ENCODE measurements at places on chromosomes 6 and 20. TPM values are rescaled to one million over a fixed set of nuclear protein-coding genes. Genes with fewer than 3 reads are reported as not detected.

Gene ENPP3
- 1.7 TPM for total RNA-seq

DNA sequence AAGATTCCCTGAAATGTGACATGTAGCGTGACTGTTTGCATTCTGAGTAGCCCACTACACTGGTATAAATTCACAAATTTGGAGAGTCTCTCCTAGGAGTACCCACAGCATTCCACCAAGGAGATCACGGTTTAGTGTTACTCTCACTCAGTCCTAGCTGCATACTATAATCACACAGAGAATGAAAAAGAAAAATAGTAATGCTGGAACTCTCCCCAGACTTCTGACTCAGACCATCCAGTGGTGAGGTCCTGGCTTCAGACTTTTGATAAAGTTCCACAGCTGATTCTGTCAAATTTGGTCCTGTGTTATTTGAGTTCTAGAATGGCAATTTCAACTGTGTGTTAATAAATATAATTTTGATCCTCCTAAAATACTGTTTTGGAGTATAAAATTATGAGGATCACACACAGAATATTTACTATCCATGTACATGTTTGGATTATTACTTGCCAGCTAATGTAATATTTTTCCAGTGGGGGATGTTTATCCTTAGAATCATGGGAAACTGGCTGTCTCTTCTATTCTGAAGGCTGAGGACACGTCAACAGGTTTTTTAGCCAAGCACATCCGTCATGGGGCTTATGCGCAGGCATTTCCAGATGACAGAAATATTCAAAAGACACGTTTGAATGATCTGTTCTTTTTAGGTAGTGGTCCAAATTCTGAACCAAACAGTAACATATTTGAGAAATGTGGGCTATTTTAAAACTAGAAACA is 5.1 kb upstream of the KIAA0408 start:
- H3K27me3 ChIP-seq = no peaks in the 10 kb centered on the region
- H3K4me1 ChIP-seq = peaks cover 11% of the 10 kb centered on the region
- no peaks in the 10 kb centered on the region for H3K36me3 ChIP-seq
- peak overlapping the region; percentile 78 for H3K27ac ChIP-seq

DNA sequence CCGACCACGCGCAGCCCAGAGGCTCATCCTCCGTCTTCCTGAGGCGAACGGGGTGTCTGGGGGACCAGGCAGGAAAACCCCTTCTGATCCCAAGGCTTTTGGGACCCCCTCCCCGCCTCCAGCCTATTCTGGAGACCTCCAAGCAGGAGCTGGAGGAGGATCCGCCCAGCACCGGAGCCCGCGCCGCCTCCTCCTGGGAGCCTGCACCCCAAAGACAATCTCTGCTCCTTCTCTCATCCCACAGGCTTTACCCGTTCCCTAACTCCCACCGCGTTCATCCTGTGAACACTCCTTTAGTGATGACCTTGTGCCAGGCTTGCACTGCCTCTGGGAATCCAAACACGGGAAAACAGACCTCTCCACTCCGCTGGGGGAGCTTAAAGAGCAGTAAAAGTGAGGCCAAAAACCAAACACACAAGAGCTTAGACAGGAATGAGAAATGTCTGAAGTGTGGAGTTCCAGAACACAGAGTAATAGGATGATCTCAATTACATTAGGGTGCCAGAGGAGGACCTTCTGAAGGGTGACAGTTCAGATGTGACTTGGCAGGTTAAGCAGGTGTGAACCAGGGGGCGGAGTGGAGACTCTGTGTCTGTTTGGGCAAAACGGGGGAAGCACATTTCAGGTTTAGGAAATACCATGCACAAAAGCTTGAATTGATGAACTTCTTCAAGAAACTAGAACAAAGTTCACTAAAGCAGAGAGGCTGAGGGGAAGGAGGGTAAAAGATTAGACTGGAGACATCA is 7.6 kb downstream of the HLA-DRB5 start:
- H3K27me3 ChIP-seq = no peaks in the 10 kb centered on the region
- no peaks in the 10 kb centered on the region for H3K4me1 ChIP-seq
- no peak for DNase-seq
- H3K27ac ChIP-seq = no peak overlapping the region

Gene ZC2HC1B
- not detected for total RNA-seq

GRCh38 chr6:81475646-81476045 is 276.8 kb downstream of the TENT5A start:
- H3K4me3 ChIP-seq = no peak overlapping the region
- no peaks in the 10 kb centered on the region for H3K36me3 ChIP-seq
- no peak overlapping the region for H3K27ac ChIP-seq
- no peak for DNase-seq
- H3K4me1 ChIP-seq = no peaks in the 10 kb centered on the region

DNA sequence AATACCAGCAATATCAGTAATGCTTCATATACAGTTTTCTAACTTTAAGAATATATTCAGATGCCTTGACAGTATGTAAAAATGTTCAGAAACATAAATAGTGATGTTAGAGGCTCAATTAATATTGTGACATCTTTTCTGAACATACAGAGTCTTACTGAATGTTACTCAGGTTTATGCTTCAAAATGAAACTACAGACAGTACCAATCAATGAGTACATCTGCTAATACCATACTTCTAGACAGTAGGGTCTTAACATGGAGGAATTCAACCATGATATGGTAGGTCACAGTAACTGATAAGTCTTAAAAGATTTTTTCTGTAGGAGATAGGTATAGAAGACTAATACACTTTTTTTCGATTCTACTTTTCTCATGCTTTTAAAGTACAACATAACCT is 8.3 kb downstream of the GCLC start:
- H3K36me3 ChIP-seq = no peaks in the 10 kb centered on the region
- no peak overlapping the region for H3K4me3 ChIP-seq
- H3K27ac ChIP-seq = no peak overlapping the region
- H3K27me3 ChIP-seq = no peaks in the 10 kb centered on the region

Gene SMLR1
- total RNA-seq = not detected

GRCh38 chr20:63846128-63846771 is 15.0 kb upstream of the ABHD16B start:
- H3K4me1 ChIP-seq = peaks cover 50% of the 10 kb centered on the region
- H3K27ac ChIP-seq = peak overlapping the region; percentile 75
- no peaks in the 10 kb centered on the region for H3K36me3 ChIP-seq
- no peak for DNase-seq
- H3K4me3 ChIP-seq = peak overlapping the region; percentile 10

GRCh38 chr6:167130712-167131684 is 8.1 kb downstream of the CCR6 start:
- DNase-seq = no peak
- no peaks in the 10 kb centered on the region for H3K27me3 ChIP-seq
- H3K36me3 ChIP-seq = no peaks in the 10 kb centered on the region
- H3K4me3 ChIP-seq = no peak overlapping the region

Gene MOXD1
- total RNA-seq = 13.4 TPM

DNA sequence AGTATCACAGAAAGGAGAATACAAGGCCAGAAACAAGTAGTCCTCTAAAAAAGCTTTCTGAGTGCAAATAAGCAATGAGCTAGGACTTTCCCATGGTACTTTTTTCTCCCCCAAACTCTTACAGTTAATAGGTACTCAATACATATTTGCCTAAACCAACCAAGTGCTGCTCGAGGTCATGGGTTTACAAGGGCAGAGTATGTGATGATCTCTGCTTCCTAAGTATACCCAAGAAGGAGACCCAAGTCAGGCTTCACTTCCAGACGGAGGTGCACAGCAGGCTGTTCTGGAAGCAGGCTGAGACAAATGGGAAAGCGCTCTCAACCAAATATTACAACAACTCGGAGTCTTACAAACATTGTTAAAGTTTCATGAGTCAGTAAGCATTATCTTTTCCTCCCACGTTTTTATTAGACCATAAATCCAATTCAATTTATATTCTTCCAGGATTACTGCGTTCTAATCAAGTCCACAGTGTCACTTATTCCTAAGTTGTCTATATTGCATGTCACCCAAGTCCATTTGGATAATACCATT is 8.1 kb downstream of the FYN start:
- H3K4me1 ChIP-seq = peaks cover 18% of the 10 kb centered on the region
- H3K27ac ChIP-seq = no peak overlapping the region
- DNase-seq = no peak
- H3K27me3 ChIP-seq = no peaks in the 10 kb centered on the region

Gene CST3
- 727 TPM for total RNA-seq

DNA sequence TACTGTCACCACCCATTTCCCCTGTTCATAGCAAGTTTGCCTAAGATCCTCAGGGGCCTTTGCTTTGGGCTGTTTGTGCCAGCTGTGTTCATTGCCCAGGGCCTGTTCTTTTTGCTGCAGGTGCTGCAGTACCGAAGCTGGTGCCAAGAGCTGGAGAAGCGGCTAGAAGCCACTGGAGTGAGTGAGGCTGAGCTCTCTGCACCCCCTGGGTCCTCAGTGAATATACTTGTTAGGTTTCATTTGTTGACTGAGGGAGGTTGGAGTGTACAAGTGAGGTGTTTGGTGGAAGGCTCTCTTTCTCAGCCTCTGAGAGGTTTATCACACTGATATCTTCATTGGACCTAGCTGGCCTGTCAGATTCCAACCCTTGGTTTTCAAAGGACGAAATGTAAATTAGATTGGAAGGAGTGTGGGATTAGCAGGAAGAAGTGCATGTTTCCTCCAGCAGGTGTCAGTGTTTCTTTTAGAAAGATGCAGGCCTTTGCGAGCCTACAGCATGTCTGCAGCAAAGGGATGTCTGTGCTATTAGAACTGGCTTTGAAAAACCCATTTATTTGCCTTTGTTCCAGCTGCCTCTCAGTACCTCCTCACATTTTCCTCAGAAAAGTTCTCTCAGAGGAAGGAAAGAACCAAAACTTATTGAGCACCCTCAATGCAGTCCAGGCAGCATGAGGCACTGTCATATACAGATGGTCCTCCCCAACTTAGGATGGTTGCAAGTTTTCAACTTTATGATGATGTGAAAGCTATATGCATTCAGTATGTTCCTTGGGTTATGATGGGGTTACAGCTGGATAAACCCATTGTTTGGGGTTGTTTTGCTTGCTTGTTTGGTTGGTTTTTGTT is 8.3 kb downstream of the CEP250 start:
- no peak overlapping the region for H3K4me3 ChIP-seq
- peaks cover 71% of the 10 kb centered on the region for H3K36me3 ChIP-seq
- no peak overlapping the region for H3K27ac ChIP-seq
- no peak for DNase-seq
- H3K27me3 ChIP-seq = no peaks in the 10 kb centered on the region
